ENCODE measurements at places on chromosomes 12 and 14.

GRCh38 chr12:47767216-47767724, 5.8 kb upstream of the SLC48A1 start:
- peak; percentile 76 for DNase-seq

- DNase-seq: no peak
Observed at GRCh38 chr12:131330106-131330815, 376.6 kb downstream of the ADGRD1 start.

GRCh38 chr12:47834199-47834903, 14.6 kb upstream of the HDAC7 start:
- DNase-seq: no peak

DNA sequence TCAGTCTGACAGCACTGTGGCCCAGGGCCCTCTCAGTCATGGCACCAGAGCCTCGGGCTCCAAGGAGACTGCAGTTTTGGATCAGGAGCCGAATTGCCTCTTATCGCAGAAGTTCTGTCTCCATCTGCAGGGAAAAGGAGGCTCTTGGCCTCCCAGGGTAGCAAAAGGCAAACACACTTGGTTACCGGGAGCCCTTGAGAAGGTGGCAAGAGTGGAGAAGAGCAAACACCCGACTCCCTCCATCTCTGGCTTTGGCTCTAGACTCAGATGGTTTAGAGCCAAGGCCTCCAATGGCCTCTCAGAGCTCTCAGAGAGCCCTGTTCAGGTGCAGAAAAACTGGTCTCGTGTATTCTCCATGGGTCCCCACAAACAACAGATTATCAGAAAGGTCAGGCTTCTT, 44.6 kb downstream of the NINJ2 start:
- no peak for DNase-seq

DNA sequence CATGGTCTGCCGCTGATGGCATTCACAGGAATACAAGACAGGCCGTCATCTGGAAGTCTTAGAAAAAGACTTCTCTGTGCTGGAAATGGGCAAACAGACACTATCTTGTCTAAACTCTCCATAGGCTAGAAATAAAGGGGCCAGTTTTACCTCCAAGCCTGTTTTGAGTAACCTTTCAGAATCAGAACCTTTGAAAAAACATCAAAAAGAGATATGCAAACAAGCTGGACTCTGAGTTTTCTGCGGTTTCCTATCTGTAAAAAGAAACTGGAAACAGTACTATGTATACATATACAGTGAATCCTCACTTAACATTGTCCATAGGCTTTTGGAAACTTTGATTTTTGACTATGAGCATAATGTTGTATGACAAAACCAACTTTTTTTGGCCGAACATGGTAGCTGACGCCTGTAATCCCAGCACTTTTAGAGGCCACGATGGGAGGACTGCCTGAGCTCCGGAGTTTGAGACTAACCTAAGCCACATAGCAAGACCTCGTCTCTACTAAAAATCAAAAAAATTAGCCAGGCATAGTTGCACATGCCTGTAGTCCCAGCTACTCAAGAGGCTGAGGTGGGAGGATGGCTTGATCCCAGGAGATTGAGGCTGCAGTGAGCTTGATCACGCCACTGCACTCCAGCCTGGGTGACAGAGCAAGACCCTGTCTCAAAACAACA, 92.9 kb upstream of the MAX start:
- no peak for DNase-seq

- no peak for DNase-seq
Observed at GRCh38 chr12:40566271-40566670, 126.0 kb upstream of the CNTN1 start.

DNA sequence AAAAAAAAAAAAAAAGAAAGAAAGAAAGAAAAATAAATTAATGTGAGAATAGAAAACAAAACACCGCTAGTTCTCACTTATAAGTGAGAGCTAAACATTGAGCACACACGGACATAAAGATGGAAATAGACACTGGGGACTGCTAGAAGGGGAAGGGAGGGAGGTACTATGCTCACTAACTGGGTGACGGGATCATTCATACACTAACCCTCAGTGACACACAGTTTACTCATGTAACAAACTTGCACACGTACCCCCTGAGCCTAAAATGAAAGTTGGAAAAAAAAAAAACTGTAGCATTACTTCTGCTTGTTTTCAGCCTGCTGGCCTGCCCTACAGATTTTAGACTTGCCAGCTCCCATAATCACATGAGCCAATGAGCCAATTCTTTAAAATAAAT, 10.5 kb upstream of the PRMT5 start:
- DNase-seq: no peak

DNA sequence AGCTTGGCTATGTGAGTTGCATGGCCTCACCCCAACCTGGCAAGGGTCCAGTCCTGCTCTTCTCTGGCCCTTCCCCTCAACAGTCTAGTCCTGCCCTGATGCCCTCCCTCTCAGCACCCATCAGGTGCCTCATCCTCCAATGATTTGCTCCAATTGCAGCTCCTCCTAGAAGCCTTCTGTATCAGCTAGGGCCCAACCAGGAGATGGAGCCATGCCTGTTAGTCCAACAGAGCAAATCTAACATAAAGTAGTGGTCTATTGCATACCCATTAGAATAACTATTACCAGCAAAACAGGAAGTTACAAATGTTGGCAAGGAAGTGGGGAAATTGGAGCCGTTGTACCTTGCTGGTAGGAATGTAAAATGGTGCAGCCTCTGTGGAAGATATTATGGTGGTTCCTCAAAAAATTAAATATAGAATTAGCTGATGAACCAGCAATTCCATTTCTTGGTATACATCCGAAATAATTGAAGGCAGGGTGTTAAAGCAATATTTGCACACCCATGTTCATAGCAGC, 163.5 kb downstream of the VRK1 start:
- no peak for DNase-seq

DNA sequence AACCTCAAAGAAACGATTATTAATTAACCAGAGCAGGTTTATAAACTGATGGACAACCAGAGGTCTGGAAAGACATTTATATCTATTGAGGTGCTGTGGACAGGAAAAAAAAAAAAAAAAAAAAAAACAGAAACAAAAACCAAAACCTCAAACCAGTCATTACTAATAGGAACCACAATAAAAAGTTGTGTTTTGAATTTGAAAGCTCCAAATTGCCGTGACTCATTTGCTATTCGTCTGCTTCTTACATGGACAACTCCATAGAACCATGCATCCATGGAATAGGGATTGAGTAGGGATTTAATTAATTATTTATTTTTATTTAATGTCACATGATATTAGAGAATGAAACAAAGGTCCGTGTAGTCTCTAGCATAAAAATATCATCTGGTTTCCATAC, 134.1 kb upstream of the SSTR1 start:
- DNase-seq: peak; percentile 38

DNA sequence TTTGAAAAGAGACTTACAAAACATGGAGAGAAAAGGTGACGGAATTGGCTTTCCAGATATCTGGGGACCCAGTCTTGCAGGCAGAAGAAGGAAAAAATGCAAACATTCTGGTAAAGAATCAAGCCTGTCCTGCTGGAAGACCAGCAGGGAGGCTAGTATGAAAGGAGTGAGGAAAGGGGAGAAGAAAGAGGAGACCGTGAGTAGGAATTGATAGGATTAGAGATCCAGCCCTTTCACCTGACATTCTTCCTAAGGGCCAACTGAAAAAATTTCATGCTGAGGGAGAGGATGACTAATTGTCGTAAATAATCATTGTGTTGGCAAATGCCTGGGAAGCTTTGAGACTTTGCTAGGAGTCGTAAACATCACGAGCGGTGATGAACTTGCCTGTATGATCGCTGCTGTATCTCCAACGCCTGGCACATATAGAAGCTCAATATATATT, 12.1 kb downstream of the BHLHE41 start:
- no peak for DNase-seq

- no peak for DNase-seq
Observed at GRCh38 chr14:75861161-75861621, 120.6 kb downstream of the TGFB3 start.

GRCh38 chr14:36948157-36948859, 224.1 kb downstream of the SLC25A21 start:
- no peak for DNase-seq

GRCh38 chr12:82436354-82436753, 78.0 kb downstream of the METTL25 start:
- no peak for DNase-seq

DNA sequence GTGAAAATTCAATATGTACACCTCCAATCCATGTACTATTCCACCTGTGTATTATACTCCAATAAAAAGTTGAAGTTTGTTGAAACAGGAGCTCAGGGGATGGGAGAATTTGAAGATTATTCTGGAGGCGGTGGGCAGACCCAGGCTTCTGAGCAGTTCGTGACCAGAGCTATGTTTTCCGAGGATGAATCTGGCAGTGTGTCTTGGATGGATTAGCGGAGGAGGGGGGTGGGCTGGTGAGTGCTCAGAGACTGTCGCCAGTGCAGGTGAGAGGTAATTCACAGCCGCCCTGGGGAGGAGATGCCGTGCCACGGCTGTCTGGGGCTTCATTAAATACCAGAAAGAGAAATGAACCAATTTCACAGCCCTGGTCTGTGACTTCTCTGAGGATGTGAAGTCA, 283.0 kb upstream of the RTL1 start:
- DNase-seq: no peak

Data from CD4-positive, alpha-beta T cell treated with Interleukin-6 at 100 ng/mL for 8 hours (primary cell).